ENCODE measurements at places on chromosomes 5 and 9.

GRCh38 chr5:20949636-20950035 lies 961.6 kb upstream of the CDH18 start:
- H3K4me1 ChIP-seq, result no peaks in the 10 kb centered on the region
- DNase-seq, result no peak
- H3K27ac ChIP-seq, result no peak overlapping the region
- H3K27me3 ChIP-seq, result no peaks in the 10 kb centered on the region

DNA sequence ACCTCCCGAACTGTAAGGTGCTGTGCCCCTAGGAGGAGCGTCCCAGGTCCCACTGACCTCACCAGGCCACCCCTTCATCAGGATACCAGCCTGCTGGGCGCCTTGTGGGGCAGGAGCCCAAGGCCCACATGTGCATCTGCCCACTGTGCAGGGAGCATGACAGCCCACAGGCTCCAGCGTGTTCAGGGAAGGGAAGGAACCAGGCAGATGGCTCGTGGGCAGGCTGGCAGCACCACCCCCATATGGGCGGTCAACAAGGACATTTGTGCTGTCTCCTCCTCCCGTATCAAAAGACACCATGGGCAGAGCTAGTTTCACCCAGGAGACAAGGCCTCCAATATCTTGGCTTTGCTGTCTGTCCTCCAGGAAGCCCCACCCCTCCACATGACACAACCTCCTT lies 85.5 kb upstream of the PPP1R26 start:
- no peaks in the 10 kb centered on the region for H3K4me1 ChIP-seq
- no peak overlapping the region for H3K4me3 ChIP-seq
- no peaks in the 10 kb centered on the region for H3K27me3 ChIP-seq
- H3K36me3 ChIP-seq, result no peaks in the 10 kb centered on the region
- DNase-seq, result no peak

DNA sequence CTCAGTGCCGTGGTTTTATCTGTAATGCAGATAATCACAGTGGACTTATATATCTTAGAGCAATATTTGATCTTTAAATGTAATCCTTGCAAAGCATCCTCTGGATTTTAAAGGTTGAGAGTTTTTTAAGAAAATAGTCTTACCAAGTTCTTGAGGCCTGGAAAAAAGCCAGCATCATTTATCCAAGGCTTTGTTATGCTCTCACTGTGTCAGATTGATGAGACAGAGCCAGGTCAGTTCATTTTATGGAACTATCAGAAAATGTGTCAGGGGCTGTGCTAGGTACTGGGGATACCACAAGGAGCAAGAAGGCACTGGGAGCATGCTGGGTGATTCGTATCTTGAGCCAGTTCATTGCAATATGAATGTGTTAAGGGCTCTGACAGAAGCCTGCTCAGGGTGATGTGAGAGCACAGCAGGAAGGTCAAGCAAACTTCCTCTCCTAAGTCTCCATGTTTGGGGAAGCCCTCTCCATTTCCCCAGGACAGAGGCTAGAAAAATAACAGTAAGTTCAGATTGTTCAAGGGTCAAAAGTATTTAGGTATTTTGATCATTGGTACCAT lies 19.7 kb downstream of the C7 start:
- H3K27ac ChIP-seq, result no peak overlapping the region
- H3K36me3 ChIP-seq, result no peaks in the 10 kb centered on the region
- no peak for DNase-seq
- H3K4me3 ChIP-seq, result no peak overlapping the region

- H3K27ac ChIP-seq, result no peak overlapping the region
- H3K27me3 ChIP-seq, result no peaks in the 10 kb centered on the region
- no peaks in the 10 kb centered on the region for H3K4me1 ChIP-seq
- H3K36me3 ChIP-seq, result peaks cover 5% of the 10 kb centered on the region
- no peak overlapping the region for H3K4me3 ChIP-seq
- no peak for DNase-seq
Measured at GRCh38 chr9:129009584-129010141, 18.5 kb downstream of the SH3GLB2 start.

DNA sequence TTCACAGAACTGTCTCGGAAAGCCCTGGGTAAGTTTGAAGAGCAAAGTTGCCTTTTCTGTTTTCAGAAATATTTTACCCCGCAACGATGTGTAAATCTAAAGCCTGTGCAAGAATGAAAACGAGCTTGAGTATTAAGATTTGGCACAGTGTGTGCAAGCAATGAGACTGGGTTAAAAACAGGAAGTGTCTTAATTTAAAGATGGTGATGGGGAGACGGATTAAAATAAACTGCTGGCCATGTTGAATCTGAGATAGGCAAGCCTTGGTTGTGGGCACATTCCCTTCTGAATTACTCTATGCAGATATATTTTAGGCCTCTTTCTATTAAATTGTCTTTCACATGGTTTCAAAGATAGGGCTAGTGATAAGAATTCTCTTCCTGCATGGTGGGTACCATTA lies 294.2 kb upstream of the DMRT1 start:
- H3K27ac ChIP-seq, result no peak overlapping the region
- H3K4me1 ChIP-seq, result no peaks in the 10 kb centered on the region
- H3K36me3 ChIP-seq, result no peaks in the 10 kb centered on the region

Measured in astrocyte (in vitro differentiated cells and primary cell).